Natural killer cell (primary cell): ENCODE measurements at places on chromosomes 7 and 10. TPM values are rescaled to one million over a fixed set of nuclear protein-coding genes. Genes with fewer than 3 reads are reported as not detected.

Gene NFE2L3
- total RNA-seq: 1.00 TPM

Gene PRKG1
- 0.23 TPM for total RNA-seq

Gene GIMAP5
- total RNA-seq: 35.3 TPM

Gene APBB1IP
- total RNA-seq: 100 TPM

Gene POP7
- total RNA-seq: 22.1 TPM

Gene ATP6V0E2
- total RNA-seq: 39.4 TPM

Gene WNT8B
- not detected for total RNA-seq

Gene VWC2
- total RNA-seq: not detected

DNA sequence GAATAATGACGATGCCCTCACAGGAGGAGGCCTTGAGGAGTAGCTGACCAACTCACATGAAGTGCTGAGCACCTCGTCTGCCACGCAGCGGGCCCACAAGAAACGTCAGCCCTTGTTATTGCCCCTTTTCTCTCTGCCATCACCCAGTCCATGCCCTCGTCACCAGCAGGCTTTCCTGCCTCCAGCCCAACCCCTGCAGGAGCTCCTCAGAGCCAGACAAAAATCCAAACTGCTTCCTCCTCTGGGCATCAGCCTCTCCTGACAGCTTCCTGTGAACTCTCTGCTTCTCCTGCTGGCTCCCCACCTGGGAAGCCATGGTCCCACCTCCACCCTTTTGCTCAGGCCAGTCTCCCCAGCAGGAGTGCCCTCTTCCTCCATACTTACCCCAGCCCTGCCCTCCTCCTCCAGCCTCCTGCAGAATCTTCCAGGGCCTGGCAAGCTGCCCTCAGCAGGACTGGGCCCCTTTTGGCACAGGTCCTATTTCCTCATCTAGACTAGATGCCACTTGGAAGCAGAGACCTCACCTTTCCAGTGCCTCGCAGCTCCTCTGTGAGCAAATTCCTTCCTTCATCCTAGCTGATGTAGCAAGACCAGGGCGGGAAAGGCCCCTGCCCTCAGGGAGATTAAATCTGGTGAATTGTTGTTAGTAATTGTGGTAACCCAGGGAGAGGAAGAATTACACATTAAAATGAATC lies 115.1 kb downstream of the C10orf105 start:
- no peak for DNase-seq

GRCh38 chr10:9545073-9545472 lies 1472.6 kb upstream of the CELF2 start:
- DNase-seq: no peak

GRCh38 chr10:127168261-127168660 lies 28.1 kb downstream of the INSYN2A start:
- DNase-seq: no peak

DNA sequence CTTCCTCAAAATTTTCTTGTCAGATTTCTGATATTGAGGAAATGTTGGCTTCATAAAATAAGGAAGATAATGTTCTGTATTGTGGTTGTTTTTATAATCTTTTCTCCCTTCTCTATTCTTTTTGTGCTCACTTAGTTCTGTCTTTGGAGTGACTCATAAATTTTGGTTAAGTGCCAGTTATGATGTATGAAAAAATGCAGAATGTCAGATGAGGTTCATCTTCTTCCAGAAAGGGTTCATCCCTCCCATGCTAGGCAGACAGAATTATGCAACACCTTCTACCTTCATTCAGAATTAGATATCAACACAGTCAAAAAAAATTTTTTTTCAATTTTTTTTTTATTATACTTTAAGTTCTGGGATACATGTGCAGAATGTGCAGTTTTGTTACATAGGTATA lies 36.6 kb upstream of the CYP2C19 start:
- no peak for DNase-seq

DNA sequence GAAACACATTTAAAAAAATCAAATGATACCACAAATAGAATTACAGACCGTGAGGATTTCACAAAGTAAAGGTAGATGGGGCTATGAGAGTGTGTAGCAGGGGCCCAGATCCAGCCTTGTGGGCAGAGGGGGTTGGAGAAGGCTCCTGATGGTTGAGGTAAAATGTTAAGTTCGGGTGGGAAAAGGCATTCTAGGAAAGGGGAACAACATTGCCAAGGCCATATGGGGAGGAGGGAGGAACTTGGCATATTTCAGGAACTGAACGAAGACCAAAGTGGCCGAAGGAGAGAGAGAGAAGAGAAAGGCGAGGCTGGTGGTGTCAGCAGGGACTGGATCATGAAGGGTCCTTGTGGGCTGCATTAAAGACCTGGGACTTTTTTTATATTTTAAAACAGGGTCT lies 98.9 kb downstream of the CARD11 start:
- no peak for DNase-seq

DNA sequence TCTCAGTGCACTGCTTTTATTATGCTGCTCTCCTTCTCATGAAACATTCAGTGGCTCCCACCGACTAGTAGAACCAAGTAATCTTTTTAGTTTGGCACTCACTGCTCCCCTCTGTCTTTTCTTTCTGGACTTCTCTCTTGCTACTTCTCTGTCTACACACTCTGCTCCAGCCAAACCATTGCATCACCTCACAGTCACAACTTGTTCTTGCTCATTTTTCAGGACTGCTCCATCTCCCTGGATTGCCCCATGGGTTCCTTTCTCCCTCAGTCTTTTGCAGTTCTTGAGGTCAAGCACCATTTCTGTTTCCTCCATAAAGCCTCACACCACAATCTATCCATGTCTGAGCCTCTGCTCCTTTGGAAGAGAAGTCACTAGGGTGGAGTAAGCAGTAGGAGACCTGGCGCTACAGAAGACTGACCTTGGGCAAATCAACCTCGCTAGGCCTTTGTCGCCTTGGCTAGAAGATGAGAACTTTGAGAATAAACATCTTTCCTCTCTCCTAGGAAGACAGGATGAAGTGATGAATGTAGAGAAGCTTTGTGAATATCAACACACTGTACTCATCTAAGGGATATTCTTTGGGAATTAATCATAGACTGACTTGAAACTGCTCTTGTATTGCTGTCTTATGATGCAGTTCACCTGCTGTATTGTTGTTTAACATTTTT lies 186.2 kb downstream of the LRMDA start:
- no peak for DNase-seq

DNA sequence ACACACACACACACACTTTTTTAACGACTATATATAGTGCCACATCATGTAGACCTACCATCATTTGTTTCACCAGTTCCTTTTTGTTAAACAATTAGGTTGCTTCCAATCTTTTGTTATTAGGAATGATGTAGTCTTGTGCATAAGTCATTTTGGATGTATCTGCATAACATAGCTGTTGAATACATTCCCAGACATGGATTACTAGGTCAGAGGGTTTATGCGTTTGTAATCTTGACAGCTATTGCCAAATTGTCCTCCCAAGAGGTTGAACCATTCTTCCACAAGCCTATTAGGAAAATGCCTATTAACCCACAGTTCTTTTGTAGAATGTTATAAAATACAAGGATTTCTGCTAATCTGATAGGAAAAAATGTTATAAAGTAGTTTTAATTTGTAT lies 87.3 kb downstream of the PALS2 start:
- DNase-seq: no peak

GRCh38 chr10:89894051-89894450 lies 192.7 kb downstream of the KIF20B start:
- no peak for DNase-seq

DNA sequence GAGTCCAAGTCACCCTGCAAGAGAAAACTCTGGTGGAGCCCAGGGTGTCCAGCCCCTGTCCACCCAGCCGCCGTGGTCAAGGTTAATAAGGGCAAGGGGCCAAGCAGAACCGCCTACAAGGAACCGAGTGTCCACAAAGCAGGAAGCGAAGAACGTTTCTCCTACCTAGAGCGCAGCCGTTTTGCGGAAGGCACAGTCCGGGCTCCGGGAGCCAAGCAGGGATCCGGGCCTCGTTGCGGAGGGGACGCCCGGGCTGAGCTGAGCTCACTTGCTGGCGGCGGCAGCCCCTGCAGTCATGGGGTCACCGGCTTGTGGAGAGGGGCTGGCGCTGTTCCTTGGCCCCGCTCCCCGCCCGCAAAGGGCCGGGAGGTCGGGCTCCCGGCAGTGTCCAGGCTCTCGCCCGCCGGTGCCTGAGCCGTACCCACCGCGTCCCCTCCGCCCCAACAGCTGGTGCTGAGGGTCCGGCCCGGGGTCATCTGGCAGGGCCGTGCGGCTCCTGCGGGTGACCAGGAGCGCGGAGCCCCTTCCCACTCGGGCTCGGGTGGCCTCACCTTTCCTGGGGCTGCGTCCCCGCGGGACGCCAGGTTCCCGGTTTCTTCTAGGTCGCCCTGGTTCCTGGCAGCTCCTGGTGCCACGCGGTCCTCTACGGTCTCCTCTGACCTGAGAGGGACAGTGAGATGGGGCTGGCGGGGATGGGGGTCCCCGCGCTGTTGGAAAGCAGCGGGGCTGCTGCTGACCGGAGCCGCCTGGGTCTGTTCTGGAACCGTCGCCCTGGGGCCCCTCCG lies 14.0 kb upstream of the ZNF273 start:
- peak; percentile 45 for DNase-seq

DNA sequence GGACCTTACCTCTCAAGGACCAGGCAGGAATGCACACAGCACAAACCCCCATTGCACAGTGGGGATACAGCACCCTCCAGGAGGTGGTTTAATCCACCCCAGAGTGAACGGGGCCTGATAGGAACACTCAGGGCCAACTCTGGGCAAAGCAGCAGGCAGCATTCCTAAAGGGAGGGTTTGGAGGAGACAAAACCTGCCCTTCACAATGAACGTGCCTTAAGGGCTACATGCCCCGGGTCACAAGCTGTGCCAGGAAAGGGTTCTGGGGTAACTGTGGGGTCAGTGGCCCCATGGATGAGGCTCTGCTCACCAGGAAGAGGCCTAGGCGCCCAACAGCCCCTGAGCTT lies 1.1 kb downstream of the GPRIN2 start:
- DNase-seq: no peak

DNA sequence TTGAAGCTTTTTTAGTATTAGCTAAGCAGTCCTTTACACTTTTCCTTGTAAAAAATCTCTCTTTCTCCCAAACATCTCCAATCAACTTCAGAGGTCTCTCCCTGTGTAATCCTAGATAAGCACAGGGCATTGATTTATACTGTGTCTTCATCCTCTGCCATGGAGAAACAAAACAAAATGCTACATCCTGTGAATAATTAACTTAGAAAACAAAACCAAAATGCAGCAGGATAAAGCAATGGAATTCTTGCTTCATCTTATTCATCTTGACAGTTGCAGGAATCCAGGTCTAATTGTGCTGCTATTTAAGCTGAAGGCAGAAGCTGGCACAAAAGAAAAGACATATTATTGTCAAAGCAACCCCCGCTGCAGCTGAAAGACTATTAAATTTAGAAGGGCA lies 641.5 kb upstream of the SORCS1 start:
- no peak for DNase-seq

GRCh38 chr7:50554431-50555322 lies 10.5 kb downstream of the DDC start:
- no peak for DNase-seq

GRCh38 chr7:22016507-22016906 lies 70.8 kb upstream of the CDCA7L start:
- no peak for DNase-seq

- DNase-seq: no peak
Observed at GRCh38 chr7:66119245-66119850, 4.7 kb downstream of the CRCP start.

GRCh38 chr10:85915245-85915846 lies 451.2 kb downstream of the GRID1 start:
- DNase-seq: no peak

DNA sequence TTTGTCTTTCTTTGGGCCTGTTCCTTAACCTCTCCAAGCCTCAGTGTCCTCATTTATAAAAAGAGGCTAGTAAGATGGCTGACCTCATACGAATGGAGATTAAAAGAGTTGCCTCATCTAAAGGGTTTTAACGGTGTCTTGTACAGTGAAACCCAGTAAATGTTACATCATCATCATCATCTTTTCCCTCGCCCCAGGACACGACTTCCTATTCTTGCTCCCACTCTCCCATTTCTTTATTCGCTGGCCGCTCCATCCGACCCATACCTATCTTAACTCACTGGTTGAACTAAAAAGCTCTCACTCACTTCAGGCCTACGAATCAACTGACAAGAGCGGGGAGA lies 554 bp downstream of the FRA10AC1 start:
- no peak for DNase-seq

- no peak for DNase-seq
Observed at GRCh38 chr10:35998026-35998425, 355.9 kb upstream of the FZD8 start.

- no peak for DNase-seq
Observed at GRCh38 chr7:52088008-52088901, 771.6 kb upstream of the COBL start.

- no peak for DNase-seq
Observed at GRCh38 chr7:27771111-27771510, 31.1 kb downstream of the TAX1BP1 start.

DNA sequence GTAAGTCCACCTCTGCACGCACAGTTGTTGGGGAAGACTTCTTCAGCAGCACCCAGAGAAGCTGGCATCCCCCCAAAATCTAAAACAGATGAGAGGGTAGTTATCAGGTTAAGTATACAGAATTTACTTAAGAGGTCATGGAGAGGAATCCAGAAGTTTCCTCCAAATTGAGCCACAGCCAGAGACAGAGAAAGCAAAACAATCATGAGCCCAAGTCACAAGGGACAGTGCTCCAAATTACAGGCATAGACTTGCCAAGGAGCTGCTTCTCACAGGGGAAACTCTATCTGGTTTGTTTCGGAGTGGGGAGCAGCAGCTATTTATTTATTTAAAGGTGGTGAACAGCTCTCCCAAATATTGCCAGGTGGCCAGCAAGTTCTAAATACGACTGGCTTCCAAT lies 308.4 kb downstream of the SKIDA1 start:
- no peak for DNase-seq

DNA sequence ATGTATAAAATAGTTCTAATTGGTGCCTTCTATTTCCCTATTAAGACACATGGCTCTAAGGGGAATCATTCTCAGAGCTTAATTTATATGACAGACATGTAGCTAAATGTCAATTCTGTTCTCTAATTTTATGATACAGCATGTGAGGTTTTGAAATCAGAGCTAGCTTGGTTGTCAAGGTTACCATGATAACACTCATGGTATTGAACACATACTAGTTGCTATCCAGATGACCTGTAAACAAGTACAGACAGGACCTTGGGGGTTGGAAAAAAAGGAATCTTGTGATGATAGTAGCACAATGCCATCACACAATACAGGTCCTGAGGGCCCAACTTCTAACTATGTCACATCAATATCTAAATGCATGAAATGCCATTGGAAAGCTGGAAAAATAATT lies 49.2 kb downstream of the RHOBTB1 start:
- DNase-seq: no peak

GRCh38 chr7:35185908-35186731 lies 67.8 kb downstream of the TBX20 start:
- peak; percentile 1 for DNase-seq
